ENCODE measurements at places on chromosomes 7 and 10. TPM values are rescaled to one million over a fixed set of nuclear protein-coding genes. Genes with fewer than 3 reads are reported as not detected.

- no peak for DNase-seq
Observed at GRCh38 chr10:64170791-64171190, 649.6 kb downstream of the REEP3 start.

DNA sequence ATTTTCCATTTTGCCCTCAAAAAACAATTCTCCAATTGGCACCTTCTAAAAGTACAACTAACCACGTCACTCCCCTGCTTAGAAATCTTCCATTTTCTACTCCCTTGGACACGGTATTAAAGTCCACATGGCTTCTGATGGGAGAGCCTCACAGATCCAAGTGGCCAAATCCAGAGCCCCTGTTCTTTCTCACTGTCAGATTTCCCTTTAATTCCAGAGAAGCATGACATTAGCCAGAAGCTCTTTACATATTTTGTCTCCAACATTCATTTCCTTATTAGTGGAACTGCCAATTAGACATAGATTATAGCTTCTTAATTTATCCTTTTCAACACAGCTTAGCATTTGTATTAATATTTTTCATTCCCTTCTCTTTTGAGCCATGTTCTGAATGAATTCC lies 118.7 kb downstream of the ELMO1 start:
- no peak for DNase-seq

DNA sequence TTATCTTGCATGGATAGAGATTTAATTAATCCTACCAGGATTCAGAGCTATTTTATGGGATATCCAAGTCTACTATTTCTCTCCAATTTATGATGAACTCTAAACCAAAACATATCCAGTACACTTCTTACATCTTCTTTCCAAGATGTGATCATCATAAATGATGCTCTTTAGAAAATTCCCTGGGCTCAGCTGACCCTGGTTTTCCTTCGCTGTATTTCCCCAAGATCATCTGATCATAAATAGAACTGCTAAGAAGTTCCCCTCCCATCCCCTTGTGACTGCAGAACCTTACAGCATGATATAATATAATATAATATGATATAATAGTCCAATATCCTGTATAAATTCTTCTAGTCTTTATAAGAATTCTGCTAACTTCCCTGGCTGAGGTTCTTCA lies 114.6 kb upstream of the LYZL2 start:
- no peak for DNase-seq

Gene ADARB2
- 0.80 TPM for total RNA-seq

Gene PTPN20
- not detected for total RNA-seq

Gene AIFM2
- total RNA-seq: 23.2 TPM

Gene EPHB6
- 2.9 TPM for total RNA-seq

Gene NUPR2
- total RNA-seq: 2.0 TPM

Gene SEC61G
- total RNA-seq: 174 TPM

Gene TRIM50
- not detected for total RNA-seq

Data from transverse colon (tissue), 4 donors.